ENCODE measurements at places on chromosomes 4 and X. TPM values are rescaled to one million over a fixed set of nuclear protein-coding genes. Genes with fewer than 3 reads are reported as not detected.

SMIM10 gene
- total RNA-seq, result 11.8 TPM

MUC7 gene
- not detected for total RNA-seq

RASSF6 gene
- total RNA-seq, result not detected

IL3RA gene
- total RNA-seq, result 6.3 TPM

USP27X gene
- total RNA-seq, result 3.9 TPM

SLC39A8 gene
- total RNA-seq, result 16.5 TPM

ATOH1 gene
- not detected for total RNA-seq

MID2 gene
- total RNA-seq, result 23.3 TPM

SCML2 gene
- total RNA-seq, result 1.5 TPM

MAGEE1 gene
- total RNA-seq, result 6.1 TPM

BEX2 gene
- 4.7 TPM for total RNA-seq

MAGEB6B gene
- not detected for total RNA-seq

GLUD2 gene
- total RNA-seq, result 1.6 TPM

Data from aorta (tissue), 5 donors.